Astrocyte (in vitro differentiated cells and primary cell): ENCODE measurements at places on chromosomes 2 and 18.

- DNase-seq, result peak; percentile 98
Measured at GRCh38 chr2:237431372-237431771, 17.4 kb upstream of the COL6A3 start.

DNA sequence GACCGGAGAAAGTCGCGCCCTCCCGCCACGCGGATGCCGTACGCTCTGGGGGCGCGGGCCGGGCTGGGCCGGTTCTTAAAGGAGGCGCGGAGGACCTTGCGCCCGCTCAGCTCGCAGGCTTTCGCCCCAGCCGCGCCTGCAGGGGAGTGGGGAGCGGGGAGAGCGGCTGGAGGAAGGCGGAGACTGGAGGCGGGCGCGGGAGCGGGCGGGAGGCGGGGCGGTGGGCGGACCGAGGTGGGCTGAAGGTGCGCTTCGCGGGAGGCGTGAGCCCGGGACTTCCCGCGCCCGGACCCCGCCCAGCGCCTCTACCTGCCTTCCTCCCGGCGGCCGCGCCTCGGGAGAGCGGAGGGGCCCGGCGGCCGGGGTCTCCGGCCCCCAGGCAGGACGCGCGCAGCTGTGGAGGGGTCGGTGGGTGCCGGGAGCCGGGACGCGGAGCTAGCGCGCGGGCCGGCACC, at the start of gene ADRA2B:
TSS of gene ADRA2B (minus strand) at position 148 of the 455 bp plus-strand sequence. CDS start 422 bp downstream, outside the sequence.
- no peak for DNase-seq

DNA sequence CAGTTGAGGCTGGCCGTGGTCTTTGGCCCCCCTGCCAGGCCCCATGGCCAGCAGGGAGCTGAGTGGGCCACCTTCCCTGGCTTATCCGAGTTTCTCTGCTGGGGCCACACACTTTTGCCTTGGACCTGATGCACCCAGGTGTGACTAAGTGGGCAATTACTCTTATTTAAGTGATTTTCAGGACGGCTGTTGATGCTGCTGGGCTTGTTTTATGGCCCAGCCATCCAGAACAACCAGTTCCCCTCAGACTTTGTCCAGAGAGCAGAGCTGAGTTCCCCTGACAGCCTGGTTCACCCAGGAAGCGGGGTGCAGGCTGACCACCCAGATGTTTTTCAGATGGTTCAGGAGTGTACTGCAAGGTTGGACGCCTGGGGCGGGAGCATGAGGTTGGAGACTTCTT, 68.8 kb downstream of the GLI2 start:
- no peak for DNase-seq

GRCh38 chr2:54524226-54524991, 68.3 kb downstream of the SPTBN1 start:
- peak; percentile 92 for DNase-seq

GRCh38 chr2:160063879-160064612, 1.6 kb upstream of the PLA2R1 start:
- DNase-seq, result no peak

DNA sequence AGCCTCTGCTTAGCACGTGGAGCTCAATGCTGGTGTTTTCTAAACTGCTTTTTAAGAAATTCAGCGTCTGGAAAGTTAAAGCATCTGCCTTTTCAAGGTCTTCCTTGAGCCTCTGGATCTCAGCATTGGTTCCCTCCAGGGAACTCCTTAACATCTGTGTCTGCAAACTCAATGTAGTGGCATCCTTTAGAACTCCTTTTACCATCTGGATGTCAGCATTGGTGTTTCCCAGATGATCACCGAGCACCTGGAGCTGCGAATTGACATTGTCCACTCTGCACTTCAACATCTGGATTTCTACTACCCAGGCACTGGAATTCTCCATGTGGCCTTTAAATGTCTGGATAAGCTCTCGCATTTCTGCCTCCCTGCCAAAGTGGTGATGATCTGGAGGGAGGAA, 3.7 kb downstream of the CLEC4F start:
- no peak for DNase-seq

DNA sequence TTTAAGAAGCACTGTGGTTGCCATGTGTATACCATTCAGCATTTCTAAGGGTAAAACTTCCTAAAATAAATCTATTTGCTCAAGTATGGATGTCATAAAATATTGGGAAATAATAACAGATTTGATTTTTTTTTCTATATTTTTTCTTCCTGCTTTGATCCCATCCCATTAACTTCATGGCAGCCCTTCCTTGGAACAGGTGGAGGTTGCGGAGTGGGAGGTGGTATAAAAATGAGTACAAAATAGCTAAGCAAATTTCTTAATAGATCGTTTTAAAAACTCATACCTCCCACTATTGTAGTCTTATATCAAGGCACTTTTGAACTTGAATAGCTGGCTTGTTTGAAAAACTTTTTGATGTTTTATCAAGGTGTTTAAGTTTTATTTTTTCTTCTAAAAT, 152.1 kb upstream of the KYNU start:
- DNase-seq, result no peak

GRCh38 chr18:3256693-3257626, 5.0 kb upstream of the MYL12B start:
- DNase-seq, result peak; percentile 72

DNA sequence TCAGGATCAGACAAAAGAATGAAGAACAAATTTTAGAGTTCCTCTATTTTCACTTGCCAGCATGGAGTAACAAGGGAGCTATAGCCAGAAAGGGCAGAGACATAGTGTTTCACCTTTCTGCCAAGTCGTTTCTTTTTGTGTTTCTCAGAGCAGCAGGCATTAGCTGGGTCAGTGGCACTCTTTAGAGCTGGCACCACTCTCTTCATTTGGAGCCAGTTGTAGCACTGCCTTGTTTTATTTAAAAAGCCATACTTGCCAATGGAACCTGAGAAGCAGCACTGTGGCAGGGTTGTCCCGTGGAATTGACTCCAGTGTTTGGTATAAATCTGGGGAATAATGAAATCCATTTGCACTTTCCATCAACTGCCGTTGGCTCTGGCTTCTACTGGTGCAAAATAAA, 64.0 kb downstream of the LRRTM4 start:
- DNase-seq, result no peak

GRCh38 chr2:183594150-183594549, 469.9 kb downstream of the NUP35 start:
- DNase-seq, result no peak

DNA sequence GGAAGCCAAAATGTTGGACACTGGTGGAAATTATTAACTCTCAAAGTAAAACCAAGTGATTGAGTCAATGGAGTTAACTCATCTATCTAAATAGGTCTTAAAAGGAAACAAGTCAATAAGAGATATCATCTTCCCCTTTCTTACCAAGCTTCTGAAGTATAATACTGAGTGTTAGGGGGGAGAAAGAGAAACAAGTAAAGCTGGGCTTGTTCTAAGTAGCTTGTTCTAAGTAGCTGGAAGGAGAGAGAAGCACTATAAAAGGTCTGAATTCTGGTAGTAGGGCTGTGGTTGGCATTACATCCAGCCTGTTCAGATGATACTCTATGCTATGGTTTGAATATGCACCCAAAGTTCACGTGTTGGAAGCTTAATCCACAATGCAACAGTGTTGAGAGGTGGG, 26.8 kb downstream of the YES1 start:
- no peak for DNase-seq

DNA sequence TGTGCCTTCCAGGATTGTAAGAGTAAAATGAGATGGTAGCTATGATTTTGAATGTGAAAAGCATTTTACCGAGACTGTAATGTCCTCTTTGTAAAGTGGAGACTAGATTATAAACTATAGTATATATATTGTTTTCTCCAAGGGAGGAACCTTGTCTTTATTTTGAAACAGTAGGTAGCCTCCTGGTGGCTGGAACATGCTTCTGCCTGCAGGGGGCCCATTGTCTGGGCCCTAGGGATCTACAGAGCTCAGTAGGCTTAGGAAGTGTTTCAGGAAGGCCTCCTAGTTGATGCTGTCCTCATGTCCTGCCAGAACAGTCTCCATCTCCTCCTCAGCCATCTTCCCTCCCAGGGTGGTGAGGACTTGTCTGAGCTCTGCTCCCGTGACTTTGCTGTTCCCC, 3.0 kb downstream of the PIKFYVE start:
- no peak for DNase-seq

DNA sequence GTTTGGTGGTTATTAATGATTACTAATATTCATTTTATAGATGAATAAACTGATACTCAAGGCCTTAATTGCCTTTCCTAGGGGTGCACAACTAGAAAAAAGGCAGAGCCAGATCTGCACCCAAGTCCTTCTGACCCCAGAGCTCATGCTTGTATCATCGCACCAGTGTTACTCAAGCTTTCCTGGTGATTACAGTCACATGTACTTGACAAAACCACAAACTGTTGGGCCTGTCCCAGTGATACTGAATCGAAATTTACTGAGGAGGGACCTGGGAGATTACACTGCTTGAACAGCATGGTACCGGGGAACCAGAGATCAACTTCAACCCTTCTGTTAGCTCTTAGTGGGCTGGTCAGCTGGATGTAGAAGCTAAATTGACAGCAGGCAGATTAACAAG, 33.7 kb downstream of the FASTKD2 start:
- peak; percentile 23 for DNase-seq

- no peak for DNase-seq
Measured at GRCh38 chr18:41936471-41937134, 18.4 kb upstream of the PIK3C3 start.

GRCh38 chr2:194103941-194104659, 1552.9 kb upstream of the SLC39A10 start:
- no peak for DNase-seq

DNA sequence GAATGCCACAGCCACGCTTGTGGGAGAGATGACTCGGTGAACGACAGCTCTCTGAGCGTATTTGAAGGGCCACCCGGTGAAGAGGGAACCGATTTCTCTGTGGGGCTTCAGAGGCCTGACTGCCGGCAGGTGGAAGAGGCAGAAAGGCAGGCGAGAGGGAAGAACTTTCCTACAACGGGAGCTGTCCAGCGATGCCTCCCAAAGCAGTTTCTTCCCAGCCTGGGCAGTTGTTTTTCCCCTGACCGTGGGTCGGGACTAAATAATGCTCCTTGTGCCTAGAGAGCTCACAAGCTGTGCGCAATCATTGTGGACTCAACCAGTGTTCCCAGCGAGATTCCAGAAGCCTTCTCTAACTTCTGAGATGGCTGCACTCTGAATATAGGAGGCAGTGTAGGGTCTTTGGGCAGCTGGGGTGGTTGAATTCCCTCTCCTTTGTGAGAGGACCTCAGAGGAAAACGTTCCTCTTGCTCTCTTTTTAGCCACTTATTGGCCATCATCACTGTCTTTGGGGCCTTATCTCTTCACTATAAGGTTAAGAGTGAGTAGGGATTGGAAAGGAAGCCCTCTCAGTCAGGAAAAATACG, 710 bp downstream of the SEC11C start:
- DNase-seq, result peak; percentile 46

DNA sequence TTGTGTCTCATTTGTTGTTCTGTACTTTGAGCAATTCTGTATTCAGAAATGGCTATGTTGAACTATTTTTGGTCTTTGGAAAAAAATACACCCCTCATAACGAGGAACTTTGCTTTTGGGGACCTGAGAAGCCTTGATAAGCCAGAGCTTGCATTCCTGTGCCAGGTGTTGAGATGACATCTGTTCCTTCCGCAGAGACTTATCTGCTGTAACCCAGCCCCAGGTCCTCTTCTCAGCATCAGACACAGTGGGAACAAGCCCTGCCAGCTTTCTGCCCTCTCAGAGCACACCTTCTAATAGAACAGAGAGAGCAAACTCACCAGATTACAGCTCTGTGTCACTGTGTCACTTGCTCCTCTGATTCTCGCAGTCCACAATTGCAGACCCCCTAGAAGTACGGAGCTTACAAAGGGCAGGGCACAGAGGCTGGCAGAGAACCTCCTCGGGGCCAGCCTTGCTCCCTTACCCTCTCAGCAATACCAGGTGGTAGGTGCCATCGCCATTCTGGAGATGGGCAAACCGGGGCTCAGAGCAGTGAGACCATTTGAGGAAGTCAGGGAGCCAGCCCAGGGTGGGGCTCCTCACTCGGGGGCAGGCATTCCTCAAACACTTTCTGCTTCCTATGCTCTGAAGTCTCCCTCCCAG, 97.4 kb downstream of the DDX1 start:
- DNase-seq, result no peak

GRCh38 chr2:149136111-149136510, 97.6 kb downstream of the LYPD6B start:
- DNase-seq, result no peak

GRCh38 chr2:218370410-218371063, 11.5 kb upstream of the SLC11A1 start:
- no peak for DNase-seq

GRCh38 chr2:16645775-16646559, 19.7 kb downstream of the CYRIA start:
- DNase-seq, result no peak

GRCh38 chr2:224142397-224143312, 103.6 kb upstream of the SERPINE2 start:
- peak; percentile 93 for DNase-seq

GRCh38 chr2:80473069-80473468, 168.5 kb upstream of the LRRTM1 start:
- DNase-seq, result no peak

GRCh38 chr2:209191139-209191538, 232.7 kb upstream of the MAP2 start:
- DNase-seq, result no peak

DNA sequence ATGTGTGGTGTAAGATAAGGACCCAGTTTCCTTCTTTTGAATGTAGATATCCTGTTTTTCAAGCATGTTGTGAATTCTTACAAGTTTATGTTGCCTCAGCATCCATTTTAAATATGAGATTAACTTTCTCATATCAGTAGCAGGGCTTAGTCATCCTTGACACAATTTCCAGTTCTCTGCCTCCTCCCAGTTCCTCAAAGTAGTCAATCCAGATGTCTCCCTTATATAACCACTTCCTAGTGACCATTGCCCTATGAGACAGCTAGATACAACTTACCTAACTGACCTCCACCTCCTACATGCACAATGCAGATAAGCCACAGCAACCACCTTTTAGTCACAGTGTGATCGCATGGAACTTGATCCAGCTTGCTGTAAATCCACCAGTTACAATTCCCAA, 269.2 kb upstream of the ZNF521 start:
- DNase-seq, result peak; percentile 9

GRCh38 chr2:10333247-10333613, 30.5 kb downstream of the HPCAL1 start:
- DNase-seq, result no peak

GRCh38 chr2:143139835-143140393, 10.7 kb downstream of the ARHGAP15 start:
- DNase-seq, result no peak

DNA sequence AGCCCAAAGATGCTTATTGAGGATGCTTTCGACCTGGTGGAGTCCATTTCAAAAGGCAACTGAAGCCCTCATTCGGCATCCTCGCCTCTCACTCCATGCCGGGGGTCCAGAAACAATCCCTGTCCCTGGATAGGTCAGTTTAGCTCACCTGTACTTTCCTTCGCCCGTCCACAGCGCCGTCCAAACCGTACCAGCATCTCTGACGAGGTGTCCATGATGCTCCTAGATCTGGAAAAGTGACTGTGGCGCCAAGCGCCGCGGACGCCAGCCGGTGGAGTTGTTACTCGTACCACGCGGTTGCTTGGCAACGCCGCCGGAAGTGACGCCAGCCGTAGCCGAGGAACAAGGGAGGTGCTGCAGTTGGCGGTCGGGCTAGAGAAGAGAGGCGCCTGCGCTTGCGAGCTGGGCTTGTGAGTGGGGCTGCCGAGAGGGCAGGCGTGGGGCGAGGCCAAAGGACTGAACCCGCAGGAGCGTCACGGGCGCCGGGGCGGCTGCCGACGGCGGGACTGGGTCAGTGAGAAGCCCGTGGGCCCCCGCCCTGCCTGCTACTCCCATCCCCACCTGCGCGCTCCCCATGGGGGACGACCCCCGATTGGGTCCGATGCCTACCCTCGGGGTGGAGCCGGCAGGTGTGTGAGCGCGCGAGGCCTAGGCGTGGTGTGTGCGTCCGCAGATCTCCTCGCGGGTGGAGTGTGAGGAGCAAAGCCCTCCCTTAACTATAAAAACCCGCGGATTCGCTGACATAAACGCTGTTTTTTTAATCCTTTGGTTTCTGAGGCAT, at the start of the genes CFAP210 and PHOSPHO2:
TSS of gene CFAP210 (minus strand) at position 293 of the 781 bp plus-strand sequence. CDS start at position 215, 78 bp downstream.
TSS of gene PHOSPHO2 (plus strand) at position 357 of the 781 bp plus-strand sequence. CDS start 6,503 bp downstream, outside the sequence.
- peak; percentile 94 for DNase-seq

- DNase-seq, result no peak
Measured at GRCh38 chr18:51647346-51647745, 449.9 kb upstream of the MEX3C start.
